ENCODE measurements at places on chromosomes 12 and 14.

- no peak for DNase-seq
Measured at GRCh38 chr12:86254399-86255107, 1.6 kb downstream of the MGAT4C start.

DNA sequence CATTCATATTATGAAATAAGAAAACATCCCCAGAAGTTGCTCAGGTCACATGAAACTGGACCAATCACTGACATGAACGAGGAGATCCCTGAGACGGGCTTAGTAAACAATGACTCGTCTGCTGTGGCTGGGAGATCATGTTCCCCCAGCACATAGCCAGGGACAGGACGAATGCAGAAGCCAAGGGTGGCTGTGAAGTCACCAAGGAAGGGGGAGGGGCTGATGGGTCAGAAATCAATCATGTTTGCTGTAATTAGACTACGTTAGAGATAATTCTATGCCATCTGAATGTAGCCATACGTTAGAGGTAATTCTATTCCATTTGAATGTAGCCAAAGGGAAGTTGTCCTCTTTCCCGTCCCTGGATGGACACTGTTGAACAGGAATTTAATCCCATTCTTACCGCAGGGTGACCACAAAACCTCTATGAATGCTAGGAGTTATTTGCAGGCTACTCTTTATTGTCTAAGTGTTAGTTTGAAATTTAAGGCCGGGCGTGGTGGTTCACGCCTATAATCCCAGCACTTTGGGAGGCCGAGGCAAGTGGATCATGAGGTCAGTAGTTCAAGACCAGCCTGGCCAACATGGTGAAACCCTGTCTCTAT lies 332.9 kb downstream of the TMEM132D start:
- DNase-seq, result no peak

- no peak for DNase-seq
Measured at GRCh38 chr14:104977681-104978653, at the start of gene AHNAK2. Gene AHNAK2 (minus strand): TSS chr14:104978374. CDS start chr14:104978237, 137 bp downstream.

- no peak for DNase-seq
Measured at GRCh38 chr12:94767956-94768355, 117.6 kb upstream of the TMCC3 start.

DNA sequence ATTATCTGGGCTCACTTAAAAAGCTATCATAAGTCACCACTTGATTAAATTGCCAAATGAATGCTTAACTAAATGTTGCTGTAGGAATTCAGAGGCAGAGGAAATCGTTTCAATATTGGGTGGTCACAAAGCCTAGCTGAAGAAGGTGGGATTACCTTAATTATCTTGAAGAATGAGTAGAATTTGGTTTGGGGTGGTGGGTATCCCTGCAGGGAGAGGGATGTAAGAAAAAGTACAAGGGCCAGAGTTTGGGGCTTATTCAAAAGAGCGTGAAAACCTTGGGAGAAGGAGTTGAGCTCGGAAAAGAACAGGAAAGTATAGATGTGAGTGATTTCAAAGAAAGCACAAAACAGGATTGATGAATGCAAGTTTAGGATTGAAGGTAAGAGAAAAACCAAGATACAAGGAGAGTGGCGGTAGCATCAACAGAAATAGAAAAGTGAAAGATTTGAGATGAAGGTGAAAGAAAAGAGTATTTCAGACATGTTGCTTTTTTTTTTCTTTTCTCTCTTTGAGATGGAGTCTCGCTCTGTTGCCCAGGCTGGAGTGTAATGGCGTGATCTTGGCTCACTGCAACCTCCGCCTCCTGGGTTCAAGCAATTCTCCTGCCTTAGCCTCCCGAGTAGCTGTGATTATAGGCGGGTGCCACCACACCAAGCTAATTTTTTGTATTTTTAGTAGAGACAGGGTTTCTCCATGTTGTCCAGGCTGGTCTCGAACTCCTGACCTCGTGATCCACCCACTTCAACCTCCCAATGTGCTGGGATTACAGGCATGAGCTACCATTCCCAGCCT lies 1.7 kb downstream of the BRMS1L start:
- DNase-seq, result no peak

DNA sequence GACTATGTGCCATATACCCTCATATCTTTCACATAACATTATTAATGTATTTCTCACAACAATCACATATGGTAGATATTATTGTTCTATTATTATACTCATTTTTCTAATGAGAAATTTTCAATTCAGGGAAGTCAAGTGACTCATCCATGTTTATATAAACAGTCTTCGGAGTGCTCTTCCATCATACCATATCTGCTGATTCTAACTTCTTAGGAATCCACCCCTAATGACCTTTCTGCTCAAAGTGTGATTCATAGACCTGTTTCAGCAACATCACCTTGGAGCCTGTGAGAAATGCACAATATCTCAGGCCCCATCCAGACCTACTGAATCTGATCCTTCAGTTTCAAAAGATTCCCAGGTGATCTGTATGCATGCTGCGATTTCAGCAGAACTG lies 39.8 kb upstream of the OVCH1 start:
- DNase-seq, result no peak

DNA sequence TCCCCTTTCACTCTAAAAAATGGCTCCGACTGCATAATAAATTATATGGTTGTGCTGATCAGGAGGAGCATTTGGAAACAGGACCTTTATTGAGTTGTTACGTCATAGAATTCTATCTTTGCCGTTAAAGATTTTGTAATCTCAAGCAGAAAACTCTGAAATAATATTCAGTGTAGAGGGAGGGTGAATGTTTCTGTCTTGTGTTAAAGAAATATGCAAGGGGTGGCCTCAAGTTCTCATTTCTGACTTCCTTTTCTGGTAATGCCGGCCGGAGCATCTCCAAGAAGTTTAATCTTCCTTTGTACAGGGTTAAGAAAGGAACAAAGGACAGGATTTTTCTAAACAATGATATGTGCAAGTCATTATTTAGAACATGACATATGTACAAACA lies 165.1 kb downstream of the SLC38A4 start:
- no peak for DNase-seq

GRCh38 chr12:6627616-6628015 lies 8.1 kb downstream of the LPAR5 start:
- DNase-seq, result no peak

GRCh38 chr12:116313194-116313927 lies 35.9 kb upstream of the MED13L start:
- DNase-seq, result no peak

DNA sequence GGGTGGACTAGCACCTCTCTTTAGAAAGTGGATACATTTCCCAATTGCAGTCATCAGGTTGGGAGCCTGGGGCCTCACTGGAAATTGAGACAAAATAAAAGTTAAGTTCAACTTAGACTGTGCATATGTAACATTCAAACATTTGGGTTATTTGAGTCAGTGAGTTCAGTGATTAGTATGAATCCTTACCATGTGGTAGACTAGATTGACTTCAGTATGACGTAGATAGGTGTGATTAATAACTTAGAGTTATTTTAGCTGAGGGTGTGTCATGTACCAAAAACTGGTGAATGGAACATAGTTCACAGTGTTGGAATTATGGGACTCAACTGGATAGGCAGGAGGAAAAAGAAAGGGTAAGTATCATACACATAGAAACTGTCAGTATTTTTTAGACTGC lies 8.0 kb upstream of the SSTR1 start:
- no peak for DNase-seq

- DNase-seq, result no peak
Measured at GRCh38 chr12:54692353-54692752, 44.2 kb upstream of the DCD start.

- no peak for DNase-seq
Measured at GRCh38 chr12:116558280-116559161, 660 bp upstream of the MAP1LC3B2 start.

DNA sequence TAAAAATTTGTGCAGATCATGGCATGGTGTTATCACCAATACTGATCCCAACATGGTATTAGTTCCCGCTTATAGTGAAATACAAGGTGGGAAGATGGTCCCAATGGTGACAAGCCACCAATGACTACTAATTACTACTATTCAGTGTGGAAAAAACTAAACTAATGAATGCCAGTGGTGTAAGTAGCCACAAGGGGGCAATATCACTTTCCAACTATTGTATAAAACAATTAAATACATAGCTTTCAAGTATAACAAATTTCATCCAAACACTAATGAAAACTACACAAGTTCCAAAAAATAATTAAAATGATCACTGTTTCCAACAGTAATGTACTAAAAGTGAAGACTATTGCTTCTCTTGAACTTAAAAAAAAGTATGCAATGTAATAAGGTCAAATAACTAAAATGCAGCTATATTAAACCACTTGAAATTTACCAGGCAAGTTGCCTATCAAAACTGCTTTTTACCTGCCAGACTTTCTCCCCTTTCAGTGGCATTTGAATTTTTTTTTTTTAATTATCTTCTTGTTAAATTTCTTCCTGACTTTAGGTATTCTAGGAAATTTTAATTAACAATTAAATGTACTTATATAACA lies 58.0 kb downstream of the PAPLN start:
- no peak for DNase-seq

GRCh38 chr12:1797991-1798640 lies 22.2 kb upstream of the LRTM2 start:
- no peak for DNase-seq

- no peak for DNase-seq
Measured at GRCh38 chr12:62785941-62786559, 148.9 kb downstream of the PPM1H start.

DNA sequence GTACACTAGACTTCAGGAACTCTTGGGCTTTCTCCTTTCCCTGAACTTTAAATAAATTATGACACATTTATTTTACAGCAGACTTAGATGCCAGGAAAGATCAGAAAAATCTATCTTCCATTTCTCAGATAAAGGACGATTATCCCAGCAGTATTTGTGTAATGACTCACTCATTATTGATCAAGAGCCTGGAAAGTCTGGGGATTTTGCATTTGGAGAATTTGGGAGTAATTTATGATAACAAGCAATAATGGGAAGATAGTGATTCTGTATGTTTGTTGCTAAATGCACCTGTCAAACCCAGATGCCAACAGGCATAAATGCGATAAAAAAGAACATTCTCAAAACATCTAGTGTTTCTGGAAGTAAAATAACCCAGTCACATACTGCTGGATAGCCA lies 480.2 kb upstream of the ATP2B1 start:
- DNase-seq, result no peak

DNA sequence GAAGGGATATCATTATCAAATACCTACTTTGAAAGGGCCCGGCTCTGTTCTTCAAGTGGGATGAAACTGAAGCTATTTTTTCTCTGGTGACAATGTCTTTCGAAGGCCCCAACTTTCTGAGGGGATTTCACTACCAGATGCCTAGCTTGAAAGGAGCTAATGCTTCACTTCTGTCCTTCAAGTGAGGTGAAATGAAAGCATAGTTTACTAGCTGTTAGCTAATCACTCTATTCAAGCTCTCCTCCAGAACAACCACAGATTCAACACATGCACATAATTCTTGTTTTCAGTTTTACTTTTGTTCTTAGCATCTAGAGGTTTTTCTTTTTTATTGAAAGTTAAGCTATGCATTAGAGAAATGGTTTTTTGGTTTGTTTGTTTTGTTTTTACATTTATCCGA lies 571.4 kb downstream of the NOVA1 start:
- DNase-seq, result no peak

DNA sequence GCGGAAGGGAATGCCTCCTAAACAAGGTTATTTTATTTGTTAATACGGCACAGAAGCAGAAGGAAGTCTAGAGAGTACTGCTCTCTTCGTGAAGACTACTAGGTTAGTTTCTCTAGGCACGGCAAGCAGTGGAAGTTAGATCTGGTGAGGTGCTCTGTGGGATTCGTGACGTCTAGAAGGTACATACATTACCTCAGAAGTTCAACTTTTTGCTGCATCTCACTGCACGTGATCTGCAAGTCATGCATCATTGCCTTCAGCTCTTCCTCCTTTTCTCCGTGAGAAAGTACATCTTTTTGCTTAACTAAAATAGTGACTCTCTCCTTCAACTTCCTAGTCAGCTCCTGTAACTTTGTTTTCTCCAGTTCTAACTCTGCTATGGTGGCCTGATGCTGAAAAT lies 74.7 kb downstream of the NIN start:
- no peak for DNase-seq

GRCh38 chr14:92719421-92719820 lies 29.0 kb downstream of the LGMN start:
- DNase-seq, result no peak
